ENCODE measurements at places on chromosomes 7 and 10.

- DNase-seq: no peak
Measured at GRCh38 chr7:24346129-24346528, 62.1 kb downstream of the NPY start.

GRCh38 chr10:12579954-12580858 lies 230.9 kb downstream of the CAMK1D start:
- no peak for DNase-seq

DNA sequence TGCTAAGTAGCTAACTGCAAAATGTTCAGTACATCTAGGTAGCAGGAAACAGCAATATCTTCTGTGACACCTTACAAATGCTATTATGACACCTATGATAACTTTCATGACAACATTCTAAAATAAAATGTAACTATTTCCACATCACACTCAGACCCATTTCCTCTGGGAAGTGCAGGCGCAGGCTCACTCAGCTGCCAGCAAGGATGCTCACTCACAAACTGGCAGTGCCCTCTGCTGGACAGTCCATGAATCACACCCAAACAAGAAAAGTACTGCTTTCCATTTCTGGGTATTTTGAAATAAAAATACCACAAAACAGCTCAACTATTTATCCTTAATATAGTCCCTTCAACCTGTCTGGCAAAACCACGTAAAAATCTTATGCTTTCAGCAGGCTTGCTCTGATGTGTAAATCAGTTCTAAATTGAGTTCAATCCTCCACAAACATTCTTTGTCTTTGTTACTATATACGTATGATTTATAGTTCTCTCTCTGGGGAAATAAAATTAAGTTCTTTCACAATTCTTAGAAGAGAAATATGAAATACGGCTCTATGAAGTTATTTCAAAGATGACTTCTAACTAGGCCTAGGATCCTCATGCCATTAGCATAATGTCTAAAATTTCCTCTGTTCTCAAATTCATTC lies 176.6 kb downstream of the PARD3 start:
- peak; percentile 54 for DNase-seq

GRCh38 chr7:140702774-140703173 lies 6.3 kb downstream of the NDUFB2 start:
- DNase-seq: no peak

DNA sequence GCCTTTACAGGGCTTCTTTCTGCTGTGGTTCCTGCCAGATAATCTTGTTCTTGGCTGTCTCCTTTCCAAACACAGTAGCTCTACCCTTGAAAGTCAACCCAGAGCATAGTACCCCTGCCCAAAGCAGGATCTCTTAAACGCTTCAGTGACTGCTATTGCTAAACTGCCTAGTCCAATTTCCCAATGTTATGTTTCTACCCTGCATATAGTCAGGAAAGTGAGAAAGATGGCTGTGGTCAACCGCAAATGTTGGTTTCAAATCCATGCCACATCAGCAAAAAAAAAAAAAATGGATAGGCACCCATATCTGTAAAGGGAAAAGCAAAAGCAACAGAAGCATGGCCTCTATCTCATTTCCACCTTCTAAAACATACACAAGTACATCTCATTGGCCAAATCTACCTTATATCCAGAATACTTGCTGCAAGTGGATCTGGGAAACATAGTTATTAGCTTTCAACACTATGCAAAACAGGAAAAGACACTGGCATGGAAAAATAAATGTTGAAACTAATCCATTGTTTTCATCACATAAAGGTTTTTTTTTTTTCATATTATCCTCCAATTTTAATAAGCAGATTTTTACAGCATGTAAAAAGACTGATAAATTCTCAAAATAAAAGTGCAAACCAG lies 59.8 kb downstream of the DNAJC1 start:
- no peak for DNase-seq

DNA sequence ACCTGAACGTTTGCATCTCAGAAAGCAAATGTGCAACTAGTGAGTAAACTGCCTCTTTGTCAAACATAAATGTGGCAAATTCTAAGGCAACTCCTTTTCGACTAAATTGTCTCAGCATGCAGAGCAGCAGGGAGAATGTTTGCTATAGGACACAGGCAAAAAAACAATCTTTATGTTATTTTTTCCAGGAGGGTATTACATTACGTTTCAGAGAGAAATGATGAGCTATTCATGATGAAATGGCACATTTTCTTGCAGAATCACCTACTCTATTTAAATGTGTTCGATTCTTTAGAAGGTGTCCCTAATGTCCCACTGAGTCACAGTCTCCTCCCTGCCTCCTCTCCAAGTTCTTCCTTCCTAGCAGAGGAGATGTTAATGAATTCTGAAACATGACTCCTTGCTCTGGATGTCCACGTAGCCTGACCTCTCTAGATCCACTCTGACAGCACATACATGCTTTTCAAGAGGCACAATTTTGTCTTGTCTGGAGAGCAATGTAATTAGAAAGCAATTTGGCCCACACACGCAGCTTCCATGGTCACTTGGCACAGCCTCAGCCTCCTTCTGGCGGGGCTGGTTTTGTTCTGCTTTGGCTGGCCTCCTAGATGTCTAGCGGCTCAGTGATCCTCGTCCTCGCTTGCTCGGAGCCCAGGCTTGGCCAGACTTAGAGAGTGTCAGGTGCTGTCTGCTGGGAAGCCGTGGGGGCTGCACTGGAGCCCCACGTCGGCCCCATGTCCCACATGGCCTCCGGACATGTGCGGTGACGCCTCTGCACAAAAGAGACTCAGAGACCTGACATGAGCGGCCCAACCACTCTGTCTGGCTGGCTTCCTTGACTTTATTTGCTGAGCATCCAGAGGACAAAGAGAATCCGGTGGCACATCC lies 125.7 kb upstream of the ZNF438 start:
- DNase-seq: no peak

DNA sequence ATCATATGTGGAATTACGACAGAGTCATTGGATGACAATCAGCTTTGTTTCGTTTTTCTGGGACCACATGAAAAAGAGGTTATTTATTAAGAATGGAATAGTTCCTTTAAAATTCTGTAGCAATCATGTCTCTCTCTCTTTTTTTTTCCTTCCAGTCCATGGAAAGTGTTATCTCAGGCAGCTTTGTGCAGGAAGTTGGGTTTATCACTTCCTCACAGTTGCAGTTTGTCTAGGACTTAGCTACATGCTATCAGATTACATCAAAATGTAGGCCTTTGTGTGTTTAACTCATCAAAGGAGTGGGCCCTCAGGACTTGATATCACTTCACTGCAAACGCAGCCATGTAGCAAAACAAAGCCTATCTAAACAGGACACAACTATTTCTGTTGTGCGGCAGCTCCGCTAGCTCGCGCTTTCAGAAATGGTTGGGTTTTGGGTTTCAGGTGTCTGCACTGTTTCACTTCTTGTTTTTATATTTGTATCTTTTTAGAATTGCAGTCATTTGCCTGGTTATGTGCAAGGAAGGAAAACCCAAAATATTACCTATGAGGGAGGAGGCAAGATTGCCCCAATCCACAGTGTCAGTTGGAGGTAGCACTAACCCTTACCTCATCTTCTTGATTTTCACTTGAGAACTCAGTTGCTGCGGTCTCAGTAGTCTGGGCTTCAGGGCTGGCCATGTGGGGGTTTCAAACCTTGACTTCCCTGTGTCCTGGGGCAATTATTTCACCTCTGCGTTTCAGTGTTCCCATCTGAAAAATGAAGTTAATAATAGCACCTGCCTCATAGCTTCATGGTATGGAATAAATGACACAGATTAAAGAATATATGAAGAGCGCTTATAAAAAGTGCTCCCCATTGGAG lies 66.7 kb downstream of the HHEX start:
- no peak for DNase-seq

- peak; percentile 18 for DNase-seq
Measured at GRCh38 chr10:95841661-95842498, 65.9 kb upstream of the CC2D2B start.

- DNase-seq: no peak
Measured at GRCh38 chr10:43038783-43039623, 37.9 kb upstream of the RET start.

GRCh38 chr7:68321776-68322496 lies 1276.3 kb upstream of the AUTS2 start:
- no peak for DNase-seq

DNA sequence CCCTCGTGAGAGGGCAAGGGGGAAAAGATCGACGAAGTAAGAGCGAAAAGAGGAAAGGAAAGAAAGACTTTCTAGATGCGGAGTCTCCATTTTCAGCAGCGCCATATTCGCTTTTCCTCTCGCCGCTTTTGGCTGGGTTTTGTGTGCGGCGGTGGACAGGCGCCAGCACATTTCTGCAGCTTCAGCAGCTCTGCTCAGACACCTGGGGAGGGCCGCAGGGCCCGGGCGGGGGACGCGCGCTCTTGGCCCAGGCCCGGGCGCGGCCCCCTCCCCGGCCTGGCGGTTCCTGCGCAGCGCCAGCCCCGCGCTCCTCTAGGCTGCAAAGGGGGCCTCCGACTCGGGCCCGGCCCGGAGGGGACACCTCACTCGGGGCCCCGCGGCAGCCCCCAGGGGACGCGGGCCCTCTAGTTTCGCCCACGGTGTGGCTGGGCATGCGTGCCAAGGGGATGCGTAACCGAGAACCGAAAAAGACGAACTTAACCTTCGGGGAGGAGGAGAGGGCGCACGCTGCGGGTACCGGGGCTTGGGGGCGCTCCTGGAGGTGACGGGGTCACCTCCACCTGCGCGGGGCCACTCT lies 34.5 kb upstream of the EBLN1 start:
- DNase-seq: peak; percentile 66

- DNase-seq: no peak
Measured at GRCh38 chr7:117564080-117564479, 84.3 kb downstream of the CFTR start.

DNA sequence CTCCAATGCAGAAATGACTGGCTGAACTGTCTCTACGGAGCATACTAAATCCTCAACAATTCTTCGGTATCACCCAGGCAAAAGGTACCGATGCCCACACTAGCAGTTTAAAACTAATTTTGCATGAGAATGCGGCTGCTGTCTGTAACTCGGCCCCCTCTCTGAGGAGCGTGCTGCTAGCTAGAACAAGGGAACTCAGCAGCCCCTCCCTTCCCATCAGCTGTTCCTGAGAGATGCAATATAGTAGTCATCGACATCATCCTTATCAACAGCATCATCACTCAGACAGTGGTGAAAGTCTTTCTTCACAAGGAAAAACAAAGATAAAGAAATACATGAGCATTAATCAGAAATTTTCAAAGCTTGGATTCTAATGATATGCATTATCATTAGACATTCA lies 189.1 kb upstream of the FRMD4A start:
- no peak for DNase-seq

- DNase-seq: no peak
Measured at GRCh38 chr7:112383671-112384417, 66.4 kb upstream of the IFRD1 start.

DNA sequence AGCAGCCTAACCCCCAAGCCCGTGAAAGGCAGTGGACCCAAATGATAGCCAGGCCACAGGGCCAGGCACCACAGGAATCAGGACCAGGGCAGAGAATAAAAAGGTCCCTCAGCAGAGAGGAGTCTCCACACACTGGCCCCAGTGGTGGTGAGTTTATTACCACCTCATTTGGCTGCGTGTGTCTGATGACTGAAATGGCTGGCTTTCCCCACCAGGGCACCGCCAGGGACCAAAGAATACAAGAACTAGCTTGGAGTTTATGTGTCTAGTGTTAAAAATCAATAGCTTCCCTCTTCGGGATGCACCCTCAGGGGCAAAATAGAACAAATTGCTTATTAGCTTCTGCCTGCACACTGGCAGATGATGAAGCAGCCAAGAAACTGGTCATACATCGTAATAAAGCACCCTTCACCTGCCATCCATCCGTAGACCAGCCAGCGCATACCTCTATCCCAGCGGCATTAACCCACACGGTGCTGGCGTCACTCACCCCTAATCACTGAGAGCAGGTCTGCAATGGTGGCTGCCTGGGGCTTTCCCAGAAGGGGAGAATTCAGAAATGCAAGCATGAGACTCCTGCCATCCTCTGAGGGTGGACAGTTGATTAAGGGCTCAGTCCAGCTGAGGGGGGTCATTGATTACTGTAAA lies 223.7 kb upstream of the ZMIZ1 start:
- no peak for DNase-seq

- DNase-seq: no peak
Measured at GRCh38 chr7:137462074-137462715, 118.7 kb upstream of the PTN start.
